ENCODE measurements at places on chromosomes 4 and X.

- DNase-seq, result no peak
These were observed 102.2 kb downstream of the FRMPD4 start for GRCh38 chrX:12240491-12240890.

GRCh38 chr4:3862640-3863420, 96.6 kb downstream of the ADRA2C start:
- DNase-seq, result no peak

DNA sequence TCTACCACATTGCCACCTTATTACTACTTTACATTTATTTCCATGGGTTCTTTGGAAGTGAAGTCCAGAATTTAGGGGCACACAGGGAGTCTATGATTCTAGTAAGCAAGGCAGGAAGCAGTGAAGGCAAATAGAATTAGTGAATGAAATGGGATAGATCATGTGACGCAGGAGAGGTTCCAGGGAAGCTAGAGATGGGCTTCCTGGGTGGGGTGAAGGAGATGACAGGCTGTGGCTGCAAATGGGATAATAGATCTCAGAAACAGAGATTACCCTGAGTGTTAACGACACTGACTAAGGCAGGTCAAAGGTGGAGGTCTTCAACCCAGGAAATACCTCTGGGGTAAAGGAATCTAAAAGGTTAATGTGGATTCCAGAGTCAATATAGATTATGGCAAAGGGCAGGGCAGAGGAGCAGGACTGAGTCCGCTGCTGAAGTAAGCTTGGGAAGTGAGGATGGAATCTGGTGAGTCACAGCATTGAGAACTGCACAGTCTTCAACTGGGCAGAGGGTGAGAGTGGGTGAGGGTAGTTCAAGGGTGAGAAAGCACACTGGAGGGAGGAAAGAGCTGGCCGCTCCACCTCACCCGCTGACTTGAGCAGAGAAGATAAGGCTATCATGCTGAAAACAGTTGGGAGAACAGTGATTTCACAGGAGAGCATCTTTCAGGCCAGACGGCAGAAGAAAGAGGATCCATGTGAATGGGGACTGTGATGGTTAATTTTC, 70.8 kb downstream of the ANXA3 start:
- no peak for DNase-seq

DNA sequence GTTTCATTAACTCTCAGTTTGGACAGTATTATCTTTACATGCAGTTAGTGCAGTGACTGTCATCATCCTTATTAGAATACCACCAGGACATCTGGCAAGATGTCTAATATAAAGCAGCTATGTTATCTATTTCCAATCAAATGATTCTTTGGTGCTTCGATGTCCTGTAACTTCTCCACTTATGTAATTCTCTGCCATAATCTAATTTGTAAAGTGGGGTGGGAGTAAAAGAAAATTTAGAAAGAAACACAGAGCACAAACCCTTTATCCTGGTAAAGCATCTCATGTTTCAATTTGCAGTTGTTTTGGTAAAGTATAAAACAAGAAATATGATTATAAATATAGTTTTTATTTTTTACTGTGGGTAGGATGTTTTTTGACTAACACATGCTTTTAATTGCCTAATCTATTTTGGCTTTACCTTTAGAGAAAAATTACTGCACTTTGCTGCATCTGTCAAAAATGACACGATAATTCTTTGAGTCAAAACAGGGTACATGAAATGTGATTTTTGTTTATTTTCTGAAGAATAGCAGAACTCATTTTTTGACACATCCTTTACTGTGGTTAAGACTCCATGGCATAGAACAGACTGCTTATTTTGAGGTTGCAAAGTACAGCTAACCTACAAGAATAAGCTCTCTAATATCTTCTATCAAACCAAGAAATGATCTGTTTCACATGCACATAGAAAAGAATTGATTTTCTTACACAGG, 382.9 kb downstream of the RPA4 start:
- no peak for DNase-seq

GRCh38 chr4:36241771-36242170, 2.5 kb downstream of the ARAP2 start:
- DNase-seq, result no peak

DNA sequence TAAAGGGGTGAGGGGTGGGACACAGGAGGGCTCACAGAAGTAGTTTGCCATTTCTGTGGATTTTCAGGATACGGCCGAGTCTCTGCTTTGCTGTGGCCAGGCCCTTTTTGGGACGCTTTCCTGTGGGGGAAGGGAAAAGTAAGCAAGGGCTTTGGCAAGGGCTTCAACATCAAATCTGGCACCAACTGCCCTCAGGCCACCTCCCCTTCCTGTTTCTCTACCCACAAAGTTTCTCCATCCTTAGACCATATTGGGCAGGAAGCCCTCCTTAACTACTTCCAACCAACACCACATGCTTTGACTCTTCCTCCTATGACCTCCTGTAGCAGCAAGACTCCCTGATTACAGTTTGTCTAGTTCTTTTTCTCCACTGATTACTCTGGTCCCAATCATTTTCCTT, 105.1 kb downstream of the PHF8 start:
- peak; percentile 57 for DNase-seq

DNA sequence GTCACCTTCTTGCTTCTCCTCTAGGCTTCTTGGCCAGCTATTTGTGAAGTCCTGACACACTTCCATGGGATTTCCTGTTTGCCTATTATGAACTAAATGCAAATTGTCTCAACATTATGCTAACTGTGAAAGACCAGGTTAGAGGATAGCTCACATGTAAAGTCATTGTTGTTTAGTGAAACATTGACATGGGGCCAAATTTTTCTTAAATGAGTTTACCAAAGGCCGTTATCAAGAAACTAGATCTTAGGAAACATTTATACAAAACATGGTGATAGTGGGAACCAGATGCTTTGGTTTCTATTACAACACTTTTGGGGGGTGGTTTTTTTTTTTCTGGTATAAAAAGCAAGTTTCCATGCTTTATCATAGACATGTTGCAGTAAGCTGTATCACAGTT, 466.8 kb upstream of the FAM241A start:
- no peak for DNase-seq

GRCh38 chr4:45776146-45776545, 347.7 kb downstream of the GABRG1 start:
- no peak for DNase-seq

DNA sequence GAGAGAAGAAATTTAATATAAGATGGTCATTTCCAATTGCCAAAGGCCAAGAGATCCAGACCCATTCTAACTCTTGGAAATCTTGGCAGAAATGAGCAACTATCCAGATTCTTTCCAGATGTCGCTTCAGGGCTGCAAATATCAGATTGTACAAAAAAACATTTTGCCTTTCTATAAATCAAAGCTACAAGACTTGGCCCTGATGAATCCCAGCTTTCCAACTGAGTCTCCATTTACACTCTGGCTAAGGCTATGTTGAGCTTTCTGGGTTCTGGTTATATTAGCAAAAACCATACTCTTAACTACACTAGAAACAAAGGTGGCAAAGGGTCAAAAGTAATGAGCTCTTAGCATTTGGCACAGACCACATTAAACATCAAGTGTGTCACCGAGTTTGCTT, 345.8 kb downstream of the OPHN1 start:
- DNase-seq, result no peak

DNA sequence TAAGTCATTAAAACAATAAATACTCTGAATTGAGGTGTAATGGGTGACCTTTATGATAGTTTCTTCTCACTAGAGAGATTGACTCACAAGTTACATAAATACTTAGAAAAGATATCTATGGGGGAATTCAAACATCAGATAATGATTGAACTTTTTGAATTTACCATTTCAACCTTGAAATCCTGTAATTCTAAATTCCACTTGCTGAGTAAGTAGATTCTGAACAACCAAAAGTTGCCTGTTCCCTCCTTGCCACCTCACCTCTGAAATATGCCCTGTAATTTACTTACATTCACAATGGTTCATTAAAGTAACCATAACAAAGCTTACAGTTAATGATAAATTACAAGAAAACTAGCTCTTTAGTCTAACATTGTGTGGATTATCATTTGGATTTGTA, 43.3 kb upstream of the SLC39A8 start:
- DNase-seq, result no peak

DNA sequence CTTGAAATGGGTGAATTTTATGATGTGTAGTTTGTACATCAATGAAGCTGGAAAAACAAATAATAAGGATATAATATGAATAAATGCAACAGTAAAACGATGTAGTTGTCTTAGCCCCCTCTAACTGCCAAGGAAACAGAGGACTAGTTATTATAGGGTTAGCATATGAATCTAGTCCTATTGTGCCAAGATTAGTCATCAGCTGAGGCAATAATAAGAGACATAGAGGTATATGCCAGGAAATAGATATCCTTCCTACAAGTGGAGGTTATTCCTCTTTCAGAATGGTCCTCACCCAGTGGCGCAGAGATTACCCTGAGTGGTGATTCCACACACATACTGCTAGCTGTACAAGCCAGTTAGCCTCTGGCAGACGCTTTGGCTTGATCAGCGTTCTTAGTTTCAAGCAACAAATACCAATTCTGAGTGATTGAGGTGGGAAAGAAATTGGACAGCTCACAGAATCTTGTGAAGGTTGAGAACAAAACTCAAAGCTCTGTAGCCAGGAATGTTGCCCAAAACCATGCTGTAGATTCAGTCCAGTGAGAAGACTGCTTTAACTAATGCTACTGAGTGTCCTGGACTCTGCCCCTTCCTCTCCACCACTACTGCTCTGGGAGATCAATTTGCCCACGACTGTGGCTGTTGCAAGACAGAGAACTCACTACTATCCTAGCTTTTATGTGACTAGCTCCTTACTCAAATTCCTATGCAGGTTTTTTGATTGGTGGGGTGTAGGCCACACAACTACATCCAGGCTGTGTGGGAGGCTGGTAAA, 27.0 kb upstream of the ZNF280C start:
- DNase-seq, result no peak

GRCh38 chrX:446245-446644, 59.5 kb upstream of the PPP2R3B start:
- DNase-seq, result no peak

- DNase-seq, result no peak
These were observed 89.5 kb downstream of the SLIT2 start for GRCh38 chr4:20341134-20341738.

- no peak for DNase-seq
These were observed 54.5 kb downstream of the TAF1 start for GRCh38 chrX:71420686-71421085.

DNA sequence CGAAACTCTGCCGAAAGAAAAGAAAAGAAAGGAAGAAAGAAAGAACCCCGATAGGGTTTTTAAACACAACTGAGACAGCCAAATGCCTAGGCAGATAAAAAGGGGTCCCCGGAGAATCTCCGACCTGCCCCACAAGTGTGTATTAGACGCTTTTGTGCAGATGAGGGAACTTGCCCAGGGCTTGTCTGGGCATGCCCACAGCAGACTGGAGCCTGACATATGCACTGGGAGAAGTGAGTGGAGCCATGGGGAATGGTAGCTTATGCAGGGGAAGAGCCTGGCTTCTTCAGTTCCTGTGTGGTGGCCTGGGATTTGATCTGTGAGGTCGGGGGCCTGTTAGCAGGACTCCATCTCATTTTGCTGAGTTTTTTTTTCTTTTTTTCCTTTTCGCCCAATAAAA, 199.0 kb downstream of the GPC3 start:
- no peak for DNase-seq

- DNase-seq, result no peak
These were observed 1.4 kb downstream of the THOC2 start for GRCh38 chrX:123731258-123731986.

DNA sequence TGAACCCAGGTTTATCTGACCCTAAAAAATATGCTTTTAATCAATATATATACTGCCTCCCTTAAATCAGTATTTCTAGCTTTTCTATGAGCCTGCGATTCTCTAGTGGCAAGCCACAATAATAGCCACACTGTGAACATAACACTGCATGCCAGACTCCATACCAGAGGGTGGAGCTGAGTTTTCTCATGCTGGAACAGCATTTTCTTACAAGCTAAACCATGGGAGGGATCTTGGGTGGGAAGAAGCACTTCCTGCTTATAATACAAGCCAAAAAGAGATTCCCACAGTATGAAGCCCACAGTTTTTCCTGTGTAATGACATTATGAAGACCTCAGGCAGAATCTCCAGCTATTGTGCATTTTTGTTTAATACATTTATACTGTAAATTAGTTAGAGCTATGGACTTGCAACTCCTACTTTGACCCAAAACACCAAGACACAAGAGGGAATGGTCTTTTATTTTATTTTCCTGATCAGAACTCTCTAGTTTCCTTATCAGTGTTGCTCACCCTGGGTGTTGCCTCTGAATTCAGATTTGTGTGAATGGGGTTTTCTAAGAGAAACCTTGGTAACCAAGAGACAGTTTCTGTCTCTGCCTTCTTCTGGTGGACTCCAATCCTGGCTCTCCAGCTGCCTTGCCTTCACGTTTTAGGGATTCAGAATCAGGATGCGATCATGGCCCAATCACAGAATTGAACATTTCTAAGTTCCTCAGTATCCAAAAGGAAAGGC, 74.5 kb upstream of the EOLA2 start:
- DNase-seq, result no peak

DNA sequence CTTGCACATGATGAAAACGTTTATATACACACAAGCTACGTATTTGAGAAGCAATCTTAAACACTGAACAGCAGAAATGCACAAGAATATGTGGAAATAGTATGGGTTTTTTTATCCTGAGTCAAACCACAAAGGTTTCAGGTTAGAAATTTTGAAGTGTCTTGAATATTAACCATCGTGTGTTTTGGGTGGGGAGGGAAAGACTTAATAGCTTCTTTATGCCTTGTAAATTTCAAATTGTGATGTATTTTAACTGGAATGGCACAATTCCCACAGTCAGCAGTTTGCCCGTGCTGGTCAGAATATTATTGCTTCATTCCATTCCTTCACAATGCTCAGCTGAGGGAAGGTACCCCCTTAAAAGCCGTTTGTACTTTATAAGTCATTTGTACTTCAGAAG, 67.4 kb upstream of the WDR1 start:
- DNase-seq, result no peak

GRCh38 chr4:48321312-48321711, 20.0 kb upstream of the SLAIN2 start:
- DNase-seq, result no peak

DNA sequence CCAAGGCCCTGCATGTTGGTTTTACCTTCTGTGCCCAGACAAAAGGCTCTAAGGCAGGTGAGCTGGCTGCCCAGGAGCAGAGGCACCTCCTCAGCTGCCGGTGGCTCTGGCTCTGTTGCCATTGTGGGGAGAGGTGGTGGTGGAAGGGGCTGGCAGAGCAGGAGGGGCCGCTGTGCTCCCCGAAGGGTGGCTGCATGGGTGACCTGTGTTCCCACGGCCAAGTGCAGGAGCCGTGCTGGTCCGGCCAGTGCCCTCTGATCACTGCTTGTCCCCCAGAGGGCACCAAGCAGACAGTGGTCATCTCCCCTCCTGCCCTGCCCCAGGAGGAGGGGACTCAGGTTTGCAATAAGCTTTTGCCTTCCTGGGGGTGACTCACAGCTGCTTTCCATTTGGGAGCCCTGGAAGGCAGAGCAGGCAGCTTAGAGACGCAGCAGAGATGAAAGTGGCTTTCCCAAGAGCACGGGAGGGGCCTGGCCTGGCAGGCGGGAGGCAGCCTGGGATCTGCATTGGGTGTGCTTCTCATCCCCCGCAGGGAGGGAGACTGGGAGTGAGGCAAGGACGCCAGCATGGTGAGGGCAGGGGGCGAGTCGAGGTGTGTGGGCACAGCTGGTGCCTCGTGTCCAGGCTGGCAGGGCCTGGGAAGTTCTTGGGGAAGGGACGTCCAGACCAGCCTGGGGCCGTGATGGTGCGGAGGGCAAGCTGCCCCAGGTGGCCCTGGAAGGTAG, 28.7 kb downstream of the DOK7 start:
- DNase-seq, result no peak

GRCh38 chr4:177367336-177367735, 57.7 kb downstream of the NEIL3 start:
- DNase-seq, result no peak

- DNase-seq, result no peak
These were observed 89.7 kb downstream of the PDHA2 start for GRCh38 chr4:95929448-95930064.
